Stimulated activated CD4-positive, alpha-beta T cell treated with anti-CD3 and anti-CD28 coated beads, Interleukin-1b, Interleukin-23, amount 100 ng/mL, for 1 hour (primary cell): ENCODE measurements at places on chromosomes 1 and 21.

DNA sequence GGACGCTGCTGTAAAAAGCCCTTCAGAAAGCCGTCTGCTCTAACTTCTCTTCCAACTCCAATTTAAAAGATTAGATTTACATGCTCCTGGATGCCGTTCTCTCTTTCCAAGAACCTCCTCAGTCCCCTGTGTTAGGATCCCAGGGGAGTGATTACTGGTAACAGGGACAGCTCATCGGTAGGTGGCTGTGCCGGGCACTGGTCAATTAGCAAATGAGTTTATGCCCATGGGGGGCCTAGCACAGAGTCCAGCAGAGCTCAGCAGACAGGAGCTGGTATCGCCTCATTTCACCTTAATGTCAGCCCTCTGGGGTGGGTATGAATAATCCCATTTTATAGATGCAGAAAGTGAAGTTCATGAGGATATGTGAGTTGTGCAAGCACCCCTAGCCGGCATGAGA lies 191.9 kb downstream of the GRIK3 start:
- no peak for DNase-seq

DNA sequence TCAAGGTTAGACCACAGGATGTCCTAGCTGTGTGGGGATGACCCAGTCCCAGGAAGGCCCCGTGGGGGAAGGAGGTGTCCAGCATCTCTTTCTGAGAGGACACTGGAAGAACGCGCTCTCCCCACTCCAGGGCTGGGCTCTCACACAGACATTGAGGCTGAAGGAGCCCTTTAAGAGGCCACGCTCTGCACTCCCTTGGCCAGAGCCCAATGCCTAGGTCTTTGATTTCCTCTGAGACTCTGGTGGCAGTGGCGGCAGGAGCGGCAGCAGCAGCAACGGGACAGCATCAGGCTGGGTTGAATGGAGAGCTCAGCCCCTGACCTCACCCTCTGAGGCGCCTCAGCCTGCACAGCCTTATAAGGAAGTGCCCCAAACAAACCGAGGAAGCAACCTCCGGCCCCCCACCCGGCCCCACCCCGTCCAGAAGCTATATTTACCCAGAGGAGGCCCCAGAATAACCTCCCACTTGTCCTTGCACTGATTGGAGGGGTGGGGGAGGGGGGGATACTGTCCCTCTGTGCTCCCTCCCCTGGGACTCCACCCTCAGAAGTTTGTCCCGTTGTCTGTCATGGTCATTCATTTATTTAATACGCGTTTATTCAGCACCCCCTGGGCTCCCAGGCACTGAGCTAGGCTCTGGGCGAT lies 12.3 kb downstream of the NES start:
- DNase-seq: no peak

DNA sequence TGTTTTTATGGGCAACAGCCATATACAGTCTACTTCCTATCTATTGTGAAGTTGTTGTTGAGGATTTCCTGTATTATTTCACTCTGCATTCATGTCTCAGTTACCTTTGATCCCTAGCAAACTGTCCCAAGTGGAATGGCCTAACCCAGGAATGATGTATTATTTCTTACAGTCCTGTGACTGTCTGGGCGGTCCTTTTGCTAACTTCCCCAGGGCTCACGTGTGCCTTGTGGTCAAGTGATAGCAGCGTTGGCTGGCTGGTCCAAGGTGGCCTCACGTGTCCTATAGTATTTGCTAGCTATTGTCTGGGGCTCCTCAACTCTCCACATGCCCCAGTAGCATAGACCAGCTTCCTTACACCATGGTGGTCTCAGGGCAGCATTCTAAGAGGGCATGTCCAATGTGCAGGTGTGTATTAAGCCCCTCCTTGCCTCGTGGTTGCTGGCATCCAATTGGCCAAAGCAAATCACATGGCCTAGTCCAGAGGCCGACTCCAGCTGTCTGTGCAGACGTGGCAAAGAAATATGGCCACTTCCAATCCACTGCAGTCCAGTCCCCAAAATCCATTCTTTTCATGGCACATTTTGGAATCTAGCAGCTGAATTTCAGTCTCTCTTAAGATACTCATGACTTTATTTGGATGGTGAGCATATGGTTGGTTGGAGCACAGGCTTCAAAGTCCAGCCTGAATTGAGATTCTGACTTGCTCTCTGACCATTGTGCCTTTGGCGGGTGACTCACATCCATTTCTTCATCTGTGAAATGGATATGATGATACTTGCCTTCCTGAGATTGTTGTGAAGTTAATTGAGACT lies 94.1 kb downstream of the GALNT2 start:
- no peak for DNase-seq

DNA sequence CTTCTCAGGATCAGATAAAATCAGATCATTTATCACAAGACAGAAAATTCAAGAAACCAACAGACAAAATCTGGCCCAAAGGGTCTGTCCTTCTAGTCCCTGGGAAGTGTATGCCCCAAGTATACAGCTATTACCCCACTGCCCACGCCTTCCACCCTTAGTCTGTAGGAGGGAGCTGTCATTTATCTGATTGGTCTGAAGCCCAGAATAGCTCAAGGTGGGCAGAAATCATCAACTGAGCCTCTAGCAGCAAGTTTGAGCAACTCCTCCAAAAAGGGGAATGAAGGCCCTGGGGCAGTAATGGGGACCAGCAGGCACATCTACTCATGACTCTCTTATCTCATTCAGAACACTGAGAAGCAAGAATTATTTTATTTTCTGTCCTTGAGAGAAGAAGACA lies 126.9 kb downstream of the MATN1 start:
- no peak for DNase-seq
